ENCODE measurements at places on chromosomes 5 and 9.
A peak's percentile ranks its signal among the peaks of the same experiment; 100 is the strongest.

GRCh38 chr9:29416204-29416603 is 1842.9 kb upstream of the C9orf72 start:
- no peak for DNase-seq

DNA sequence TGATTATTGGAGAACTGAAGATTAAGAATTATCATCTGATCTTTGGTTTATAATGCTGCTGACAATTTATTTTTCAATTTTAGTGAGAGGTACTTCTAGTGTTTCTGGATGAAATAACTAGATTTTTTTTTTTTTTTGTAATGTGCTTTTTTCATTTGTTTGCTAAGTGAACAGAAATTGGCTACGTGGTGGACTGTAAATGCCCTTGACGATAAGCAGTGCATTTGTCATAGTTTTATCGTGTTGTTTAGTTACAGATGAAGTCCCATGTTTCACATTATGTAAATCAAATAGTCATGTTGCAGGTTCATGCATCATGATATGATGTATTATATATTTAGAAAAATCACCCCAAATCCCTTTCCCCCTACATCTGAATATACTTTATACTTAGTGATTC is 81.0 kb downstream of the ADAMTS19 start:
- DNase-seq = no peak

GRCh38 chr5:120164037-120164436 is 300.1 kb upstream of the PRR16 start:
- DNase-seq = no peak

DNA sequence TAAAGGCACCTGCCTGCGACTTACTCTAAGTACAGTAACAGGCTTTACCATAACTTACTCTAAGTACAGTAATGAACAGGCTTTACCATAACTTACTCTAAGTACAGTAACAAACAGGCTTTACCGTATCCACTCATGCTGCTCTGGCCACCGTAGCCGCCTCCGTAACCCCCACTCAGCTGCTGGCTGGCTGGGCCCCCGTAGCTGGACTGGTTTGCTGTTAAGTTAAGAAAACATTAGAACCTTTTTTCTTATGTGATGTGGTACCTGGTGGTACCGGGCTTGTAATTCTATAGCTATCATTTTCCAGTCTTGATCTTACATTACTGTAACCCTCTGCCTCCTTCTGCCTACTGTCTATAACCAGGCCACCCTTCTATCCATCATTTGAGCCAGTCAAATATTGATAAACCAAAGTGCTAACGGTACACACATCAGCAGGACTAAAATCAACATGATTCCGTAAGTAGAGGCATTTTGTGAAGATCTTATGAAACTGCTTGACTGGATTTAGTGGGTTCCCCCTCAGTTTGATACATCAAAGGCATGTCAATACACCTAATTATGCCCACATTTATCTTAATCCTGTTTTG is 7.4 kb downstream of the HNRNPH1 start:
- DNase-seq = no peak

- peak; percentile 53 for DNase-seq
Observed at GRCh38 chr5:135543485-135544304, 7.9 kb upstream of the NEUROG1 start.

- no peak for DNase-seq
Observed at GRCh38 chr9:12684974-12685373, 8.2 kb upstream of the TYRP1 start.

DNA sequence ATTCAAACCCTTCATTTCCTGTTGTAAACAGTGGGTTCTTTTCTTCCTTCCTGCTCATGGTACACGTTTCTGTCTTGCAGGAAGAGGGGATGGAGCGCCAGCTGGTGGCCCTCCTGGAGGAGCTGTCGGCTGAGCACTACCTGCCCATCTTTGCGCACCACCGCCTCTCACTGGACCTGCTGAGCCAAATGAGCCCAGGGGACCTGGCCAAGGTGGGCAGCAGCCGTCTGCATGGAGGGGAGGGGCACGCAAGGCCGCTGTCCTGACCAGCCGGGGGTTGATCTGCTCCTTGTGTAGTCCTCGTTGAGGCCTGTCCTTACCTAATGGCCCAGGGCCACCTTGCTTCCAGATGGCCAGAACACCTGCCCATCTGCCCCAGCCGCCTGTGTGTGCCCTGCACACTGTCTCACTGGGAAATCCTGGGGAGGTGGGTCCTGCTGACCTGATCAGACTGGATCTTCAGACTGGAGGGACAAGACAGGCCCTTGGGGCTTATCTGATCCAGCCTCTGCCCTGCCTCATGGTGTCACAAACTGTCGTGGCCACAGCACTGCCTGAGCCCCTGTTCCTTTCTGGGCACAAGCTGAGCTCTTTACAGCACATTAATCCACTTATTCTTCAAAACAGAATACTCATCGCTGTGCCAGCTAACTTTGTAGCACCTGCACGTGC is 44.7 kb downstream of the LRSAM1 start:
- no peak for DNase-seq

- DNase-seq = no peak
Observed at GRCh38 chr9:32843295-32843694, 60.0 kb downstream of the TMEM215 start.

GRCh38 chr9:9846557-9846956 is 766.2 kb downstream of the PTPRD start:
- DNase-seq = no peak

DNA sequence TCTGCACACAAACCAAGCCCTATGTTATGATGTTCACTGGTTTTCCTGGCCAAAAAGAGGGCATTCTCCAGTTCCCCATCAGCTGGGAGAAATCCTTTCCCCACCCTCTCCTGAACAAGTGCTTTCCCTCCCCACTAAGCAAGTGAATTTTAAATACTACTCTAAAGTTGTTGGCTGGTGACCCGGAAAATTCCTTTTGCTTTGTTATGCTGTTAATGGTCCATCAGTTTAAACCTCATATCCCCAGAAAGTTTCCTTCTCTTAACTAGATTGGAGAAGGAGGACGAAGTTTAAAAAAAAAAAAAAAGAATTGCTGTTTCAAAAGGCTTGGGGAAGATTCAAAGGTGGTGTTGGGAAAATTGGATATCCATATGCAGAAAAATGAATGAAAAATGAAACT is 21.9 kb upstream of the SPRY4 start:
- DNase-seq = no peak

DNA sequence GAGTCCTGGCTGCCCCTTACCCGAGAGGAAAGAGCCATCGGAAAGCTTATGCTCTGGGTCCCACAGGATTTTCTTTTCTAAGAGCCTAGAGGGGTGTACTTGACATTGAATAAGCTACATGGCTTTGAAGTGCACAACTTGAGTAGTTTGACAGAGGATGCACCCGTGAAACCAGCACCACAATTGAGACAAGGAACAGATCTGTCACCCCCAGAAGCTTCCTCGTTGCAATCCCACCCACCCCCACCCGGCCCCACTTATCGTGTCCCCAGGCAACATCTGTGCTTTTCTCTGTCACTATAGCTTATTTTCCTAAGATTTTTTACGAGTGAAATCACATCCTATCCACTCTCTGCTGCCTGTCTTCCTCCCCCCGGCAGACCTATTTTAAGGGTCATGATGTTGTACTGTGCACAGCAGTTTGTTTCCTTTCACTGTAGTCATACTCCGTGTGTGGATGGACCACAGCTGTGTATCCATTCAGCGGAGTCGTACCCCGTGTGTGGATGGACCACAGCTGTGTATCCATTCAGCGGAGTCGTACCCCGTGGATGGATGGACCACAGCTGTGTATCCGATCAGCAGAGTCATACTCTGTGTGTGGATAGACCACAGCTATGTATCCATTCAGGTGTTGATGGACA is 8.8 kb upstream of the FCN2 start:
- no peak for DNase-seq

DNA sequence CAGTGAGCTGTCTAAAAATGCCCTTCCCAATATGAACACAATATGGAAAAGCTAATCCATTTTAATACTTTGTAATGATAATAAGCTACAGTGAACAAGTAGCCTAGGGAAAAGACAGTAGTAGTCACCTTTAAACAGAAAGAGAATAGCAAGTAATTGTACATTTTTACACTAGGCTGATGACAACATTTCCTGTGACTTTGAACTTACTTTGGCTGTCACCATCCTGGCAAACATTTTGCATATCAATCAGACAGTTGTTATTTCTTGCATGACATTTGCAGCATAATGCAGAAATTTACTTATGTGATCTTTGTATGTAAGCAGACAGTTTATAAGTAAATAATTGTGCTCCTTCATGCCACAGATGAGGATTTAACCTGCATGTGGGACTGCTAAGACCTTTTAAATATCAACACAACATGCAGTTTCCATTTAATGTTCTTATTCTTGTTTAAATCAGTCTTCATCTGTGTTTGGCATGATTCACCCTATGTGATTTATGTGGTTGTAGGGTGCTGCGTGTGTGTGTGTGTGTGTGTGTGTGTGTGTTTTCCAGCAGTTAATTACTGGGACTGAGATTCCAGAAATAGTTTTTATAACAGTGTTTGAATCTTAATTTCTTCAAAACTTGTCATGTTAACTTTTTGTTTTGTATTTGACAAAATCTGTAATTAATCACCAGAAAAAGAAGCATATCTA is 997.1 kb upstream of the ARRDC3 start:
- no peak for DNase-seq

DNA sequence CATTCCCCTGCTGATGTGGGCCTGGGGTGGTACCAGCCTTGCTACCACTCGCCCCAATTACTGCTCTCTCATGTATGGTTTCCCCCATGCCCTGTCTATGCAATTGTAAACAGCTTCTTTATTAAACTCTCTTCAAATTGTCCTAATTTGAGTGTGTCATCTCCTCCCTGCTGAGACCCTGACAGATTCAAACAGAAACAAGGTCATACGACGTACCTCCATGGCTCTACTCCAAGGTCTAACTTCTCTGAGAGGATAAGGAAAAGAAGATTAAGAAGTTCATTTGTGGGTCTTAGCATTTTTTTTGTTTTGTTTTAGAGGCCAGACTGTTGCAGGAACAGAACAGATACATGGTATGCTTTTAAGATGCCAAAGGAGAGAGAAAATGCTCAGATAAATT is 38.0 kb downstream of the ABITRAM start:
- no peak for DNase-seq

DNA sequence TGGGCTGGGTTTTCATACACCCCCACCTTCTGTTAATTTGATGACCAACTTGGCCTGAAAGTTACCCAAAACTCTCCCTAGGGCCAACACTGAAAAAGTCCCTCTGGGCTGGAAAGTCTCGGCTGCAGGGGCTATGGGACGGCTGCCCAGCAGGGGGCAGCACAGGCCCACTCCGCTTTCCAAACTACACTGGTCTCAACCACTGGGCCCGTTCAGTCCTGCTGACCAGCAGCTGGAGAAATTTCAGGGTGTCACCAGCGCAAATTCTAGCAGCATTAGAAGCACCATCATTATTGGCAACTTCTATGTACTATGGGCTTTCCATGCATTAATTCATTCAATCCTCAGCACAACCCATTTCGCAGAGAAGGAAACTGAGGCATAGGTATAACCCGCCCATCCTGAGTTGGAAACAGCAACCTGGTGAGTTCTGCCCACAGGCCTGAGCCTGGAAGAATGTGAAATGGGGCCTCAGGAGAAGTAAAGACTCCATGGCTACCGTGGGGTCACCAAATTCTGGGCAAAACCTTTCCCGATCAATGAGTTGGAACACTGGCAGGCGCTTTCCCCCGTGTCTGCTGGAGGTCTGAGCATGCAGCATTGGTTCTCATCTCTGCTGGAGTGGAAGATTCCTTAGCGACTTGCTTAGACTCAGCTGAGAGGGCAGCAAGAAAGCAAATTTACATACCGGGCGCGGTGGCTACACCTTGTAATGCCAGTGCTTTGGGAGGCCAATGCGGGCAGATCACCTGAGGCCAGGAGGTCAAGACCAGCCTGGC is 9.7 kb downstream of the ORM2 start:
- no peak for DNase-seq

GRCh38 chr9:6852243-6852963 is 94.6 kb downstream of the KDM4C start:
- no peak for DNase-seq

- DNase-seq = no peak
Observed at GRCh38 chr5:35284364-35284763, 54.1 kb upstream of the PRLR start.

- peak; percentile 76 for DNase-seq
Observed at GRCh38 chr9:127058011-127058644, 64.3 kb downstream of the ANGPTL2 start.

DNA sequence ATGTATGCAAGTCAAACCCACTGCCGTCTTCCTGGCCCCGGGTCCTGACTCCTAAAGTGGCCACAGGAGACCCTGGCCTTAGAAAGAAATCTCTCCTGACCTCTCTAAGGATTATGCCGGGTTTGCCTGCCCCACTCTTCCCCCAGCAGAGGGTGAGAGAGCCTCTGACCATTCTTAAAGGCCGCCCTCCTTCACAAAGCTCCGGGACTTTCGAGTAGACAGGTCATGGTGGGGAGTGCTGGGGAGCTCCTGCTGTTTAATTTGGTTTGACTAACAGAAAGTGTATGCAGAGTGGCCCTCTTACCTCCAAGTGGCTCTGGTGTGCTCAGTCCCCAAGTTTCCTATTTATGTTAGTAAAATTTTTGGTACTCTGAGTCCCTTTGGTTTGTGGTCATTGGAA is 111.8 kb downstream of the LRRC70 start:
- no peak for DNase-seq

DNA sequence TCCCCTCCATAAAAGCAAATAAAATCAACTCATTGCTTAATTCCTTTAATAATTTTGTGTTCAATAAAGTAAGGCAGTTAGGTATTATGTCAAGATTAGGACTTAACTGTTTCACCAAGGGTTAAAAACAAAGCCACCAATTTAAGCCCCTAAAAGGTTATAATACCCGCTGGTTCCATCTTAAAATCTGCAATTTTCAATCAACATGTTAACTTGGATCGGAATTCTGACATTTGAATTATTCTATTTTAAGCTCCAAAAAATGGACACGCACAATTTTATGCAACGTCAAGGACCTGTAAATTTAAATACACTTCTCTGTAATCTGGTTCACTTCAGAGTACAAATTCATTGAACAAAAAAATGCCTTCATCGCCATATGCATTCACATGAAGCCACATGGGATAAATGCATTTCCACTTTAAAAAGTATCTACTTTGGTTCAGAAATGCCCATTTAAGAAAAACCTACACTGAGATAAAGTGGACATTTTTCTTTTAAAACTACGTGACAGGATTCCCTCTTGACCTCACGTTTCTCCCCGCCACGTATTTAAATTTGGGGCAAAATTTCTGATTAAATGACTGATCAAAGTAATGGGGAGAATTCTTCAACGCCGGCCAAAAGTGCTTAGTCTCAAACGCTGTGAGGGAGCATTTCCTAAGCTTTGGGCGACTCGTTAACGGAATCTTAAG is 721 bp downstream of the GIN1 start:
- no peak for DNase-seq

DNA sequence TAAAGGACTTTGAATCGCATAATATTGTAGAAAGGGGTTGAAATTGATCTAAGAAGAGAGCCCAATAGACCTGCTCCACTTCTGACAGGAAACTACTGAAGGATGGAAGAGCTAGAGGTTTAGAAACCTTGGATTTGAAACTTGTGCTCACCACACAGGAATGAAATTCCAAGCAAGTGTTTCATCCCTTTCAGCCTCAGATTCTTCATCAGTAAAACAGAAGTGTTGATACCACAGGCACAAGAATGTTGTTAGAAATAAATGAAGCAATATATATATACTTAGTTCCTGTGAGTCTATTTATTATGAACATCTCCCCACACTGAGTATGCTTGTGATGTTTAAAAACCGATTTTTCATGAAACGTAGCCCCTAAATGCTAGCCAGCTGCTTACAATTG is 43.8 kb downstream of the PRRC1 start:
- DNase-seq = no peak

Measured in spinal cord (tissue), 10 donors.